Myocyte (in vitro differentiated cells): ENCODE measurements at places on chromosomes 5 and 9. TPM values are rescaled to one million over a fixed set of nuclear protein-coding genes. Genes with fewer than 3 reads are reported as not detected.

GRCh38 chr5:173743641-173744343, 127.3 kb upstream of the BOD1 start:
- DNase-seq = no peak

DNA sequence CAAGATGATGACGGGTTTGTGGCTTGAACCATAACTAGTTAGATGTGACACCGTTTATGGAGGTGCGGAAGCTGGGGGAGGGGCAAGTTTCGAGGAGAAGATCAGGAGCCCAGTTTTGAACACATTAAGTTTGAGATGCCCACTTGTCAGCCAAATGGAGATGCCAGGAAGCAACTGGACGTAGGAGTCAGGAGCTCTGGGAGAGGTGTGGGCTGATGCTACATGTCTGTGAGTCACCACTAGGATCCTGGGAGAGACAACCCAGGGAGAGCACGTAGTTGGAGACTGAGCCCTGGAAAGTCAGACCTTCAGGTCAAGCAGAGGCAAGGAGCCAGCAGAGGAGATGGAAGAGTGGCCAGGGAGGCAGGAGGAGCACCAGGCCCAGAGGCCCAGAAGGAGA, 48.8 kb upstream of the SLC25A51 start:
- peak; percentile 70 for DNase-seq

DNA sequence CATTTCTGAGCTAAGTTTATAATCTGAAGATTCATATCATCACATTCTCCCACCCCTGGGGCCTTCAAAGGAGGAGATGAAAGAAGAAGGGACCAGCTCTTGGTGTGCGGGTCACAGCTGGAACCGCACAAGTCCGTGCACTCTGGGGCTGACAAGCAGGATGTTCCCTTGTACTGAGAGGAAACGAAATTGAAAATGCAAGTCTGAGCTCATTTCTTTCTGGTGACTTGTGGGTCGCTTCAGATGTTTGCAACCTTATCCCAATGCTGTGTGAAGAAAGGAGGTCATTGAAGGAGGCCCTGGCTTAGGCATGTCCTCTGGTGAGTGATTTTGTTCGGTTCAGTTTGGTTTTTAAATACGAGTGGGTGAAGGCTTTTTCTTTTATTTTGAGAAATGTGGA, 59.6 kb downstream of the C9orf152 start:
- no peak for DNase-seq

- DNase-seq = peak; percentile 77
Observed at GRCh38 chr9:100714372-100715099, 136.7 kb downstream of the CAVIN4 start.

Gene NR2F1
- 5.4 and 7.7 TPM in 2 replicates for total RNA-seq

Gene SCGB3A2
- total RNA-seq = not detected in 2 replicates
